LHCN-M2 (cell line): ENCODE measurements at places on chromosomes 1 and 21. TPM values are rescaled to one million over a fixed set of nuclear protein-coding genes. Genes with fewer than 3 reads are reported as not detected.

GRCh38 chr1:25914074-25914995 is 8.1 kb upstream of the STMN1 start:
- no peak for DNase-seq

GRCh38 chr1:15213341-15213821 is 33.6 kb upstream of the FHAD1 start:
- no peak for DNase-seq

- no peak for DNase-seq
Measured at GRCh38 chr1:29824511-29825273, 588.4 kb downstream of the PTPRU start.

DNA sequence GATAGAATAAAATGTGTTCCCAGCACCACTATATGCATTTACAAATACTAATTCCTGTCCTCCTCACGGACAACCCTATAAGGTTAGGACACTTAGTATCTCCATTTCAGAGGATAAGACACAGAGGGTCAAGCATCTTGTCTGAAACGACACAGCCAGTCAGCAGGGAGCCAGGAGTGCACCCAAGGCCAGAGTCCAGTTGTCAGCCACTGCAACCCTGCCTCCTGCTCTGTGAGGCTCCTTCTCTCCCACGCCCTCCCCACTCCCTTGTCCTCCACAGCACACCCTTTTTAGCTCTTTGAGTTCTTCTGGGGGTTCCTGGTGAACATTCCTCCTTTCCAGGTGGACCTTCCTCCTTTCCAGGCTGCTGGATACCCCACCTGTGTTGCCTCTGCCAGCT is 119.0 kb upstream of the TNR start:
- DNase-seq: no peak

GRCh38 chr1:202958544-202959275 is 598 bp upstream of the ADIPOR1 start:
- DNase-seq: no peak

DNA sequence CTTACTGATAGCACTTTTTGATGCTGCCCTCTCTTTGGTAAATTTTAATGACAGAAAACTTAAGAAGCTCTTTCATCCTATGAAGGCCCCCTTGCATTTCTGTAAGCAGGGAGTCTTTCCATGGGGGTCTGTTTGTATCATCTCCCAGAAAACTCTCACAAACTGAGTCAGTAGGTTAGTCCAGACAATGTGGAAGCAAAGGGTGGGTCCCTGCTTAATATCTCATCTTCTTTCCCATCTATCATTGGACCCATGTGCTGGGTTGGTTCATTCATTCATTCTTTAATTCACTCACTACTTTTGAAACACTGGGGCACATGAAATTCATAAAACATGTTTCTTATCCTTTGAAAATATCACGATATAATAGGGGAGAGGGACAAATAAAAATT is 164.3 kb downstream of the NTMT2 start:
- no peak for DNase-seq

- no peak for DNase-seq
Measured at GRCh38 chr1:6170742-6171201, 9.3 kb downstream of the CHD5 start.

DNA sequence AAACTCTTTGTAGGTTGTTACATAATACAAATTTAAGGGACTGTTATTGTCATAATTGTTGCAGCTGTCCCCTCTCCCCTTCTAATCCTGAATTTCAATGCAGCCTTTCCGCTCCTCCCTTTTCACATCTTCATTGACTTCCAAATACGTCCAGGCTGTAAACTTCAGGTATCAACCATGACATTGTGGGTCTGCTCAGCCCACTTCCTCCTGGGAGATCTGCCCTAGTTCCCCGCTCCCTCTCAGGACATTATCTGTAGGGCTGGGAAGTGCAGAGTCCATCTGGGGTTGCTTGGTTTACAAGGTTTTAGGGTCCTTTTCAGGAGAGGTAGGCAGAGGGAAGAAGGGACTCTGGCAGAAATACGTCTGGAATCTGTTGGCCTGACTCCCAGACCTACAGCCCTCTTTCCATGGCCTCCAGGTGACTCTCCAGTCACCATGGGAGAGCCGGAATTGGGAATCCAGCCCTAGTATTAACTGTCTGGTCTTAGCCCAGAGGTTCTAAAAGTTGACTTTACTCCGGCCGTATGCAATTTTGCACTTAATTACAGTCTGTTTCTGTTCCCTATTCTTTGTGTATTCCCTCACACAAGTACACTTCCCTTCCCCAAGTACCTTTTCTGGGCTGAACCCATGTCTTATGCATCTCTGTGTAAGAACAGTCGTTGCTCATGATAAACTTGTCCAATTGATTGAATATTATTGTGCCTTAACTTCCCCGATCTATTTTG is 4.7 kb upstream of the DENND2D start:
- DNase-seq: no peak

GRCh38 chr1:110339407-110340206 is 430 bp downstream of the RBM15 start:
- DNase-seq: peak; percentile 52

DNA sequence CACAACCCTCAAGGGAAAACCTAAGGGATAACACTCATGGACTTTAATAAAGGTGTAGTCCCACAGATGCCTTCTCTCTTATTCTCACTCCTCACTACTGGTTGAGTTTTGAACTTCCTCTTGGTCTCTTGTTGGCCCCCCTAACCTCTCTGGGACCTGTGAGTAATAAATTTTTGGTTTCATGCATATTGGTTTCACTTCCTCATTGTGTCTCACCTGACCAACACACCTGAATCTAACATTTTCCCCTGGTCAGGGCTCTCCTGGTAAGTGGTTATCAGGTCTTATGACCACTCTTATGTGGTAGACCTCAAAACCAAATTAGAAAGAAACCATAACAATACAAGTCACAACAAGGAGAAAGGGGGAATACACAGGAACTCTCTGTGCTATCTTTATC is 60.5 kb upstream of the PRMT6 start:
- DNase-seq: no peak

DNA sequence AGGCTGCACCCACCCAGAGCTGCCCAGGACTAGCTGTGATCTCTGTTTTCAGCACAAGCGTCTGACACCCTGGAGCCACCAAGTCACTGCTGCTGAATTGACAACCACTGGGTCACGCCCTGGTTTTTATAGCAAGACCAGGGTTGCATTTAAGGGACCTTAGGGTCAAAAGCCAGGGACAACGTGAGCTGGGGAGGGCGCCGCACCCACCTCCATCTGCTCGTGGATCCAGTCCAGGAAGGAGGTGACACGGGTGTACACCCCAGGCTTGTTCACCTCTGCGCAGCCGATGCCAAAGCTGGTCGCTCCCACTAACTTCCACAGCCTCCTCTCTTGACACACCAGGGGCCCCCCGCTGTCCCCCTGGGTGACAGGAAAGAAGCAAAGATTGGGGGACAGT is 9.2 kb upstream of the TFF1 start:
- DNase-seq: no peak

DNA sequence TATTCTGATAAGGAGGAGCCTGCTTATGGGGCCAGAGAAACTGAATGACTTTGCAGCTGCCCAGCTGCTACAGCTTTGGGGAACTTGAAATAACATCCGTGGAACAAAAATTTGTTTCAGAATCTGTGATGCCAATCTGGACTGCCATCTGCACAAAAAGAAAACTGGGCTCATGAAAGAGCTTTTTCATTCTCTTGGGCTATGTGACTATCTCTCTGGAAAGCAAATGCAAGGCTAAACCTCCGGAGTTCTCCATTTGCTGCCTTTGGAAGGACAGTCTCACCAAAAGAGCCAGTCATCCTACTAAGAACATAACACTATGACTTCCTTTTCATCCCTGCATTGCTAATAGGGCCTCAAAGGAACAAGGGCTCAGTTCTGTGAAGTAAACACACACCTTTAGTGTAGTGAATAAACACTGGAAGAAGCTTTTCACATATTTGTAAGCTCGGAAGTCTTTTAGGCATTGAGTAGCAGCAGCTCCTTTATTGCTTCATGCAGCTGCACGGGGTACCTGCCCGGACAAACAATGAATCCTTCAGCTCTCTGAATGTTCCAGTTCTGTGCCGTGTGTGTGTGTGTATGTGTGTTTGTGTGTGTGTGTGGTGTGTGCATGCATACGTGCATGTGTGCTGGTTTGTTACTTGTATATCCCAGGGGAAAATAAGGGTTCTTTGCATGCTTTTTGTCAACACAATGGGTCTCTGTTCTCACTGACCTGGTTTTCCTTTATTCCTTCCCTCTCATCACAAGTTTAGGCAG is 255.5 kb upstream of the SGIP1 start:
- no peak for DNase-seq

DNA sequence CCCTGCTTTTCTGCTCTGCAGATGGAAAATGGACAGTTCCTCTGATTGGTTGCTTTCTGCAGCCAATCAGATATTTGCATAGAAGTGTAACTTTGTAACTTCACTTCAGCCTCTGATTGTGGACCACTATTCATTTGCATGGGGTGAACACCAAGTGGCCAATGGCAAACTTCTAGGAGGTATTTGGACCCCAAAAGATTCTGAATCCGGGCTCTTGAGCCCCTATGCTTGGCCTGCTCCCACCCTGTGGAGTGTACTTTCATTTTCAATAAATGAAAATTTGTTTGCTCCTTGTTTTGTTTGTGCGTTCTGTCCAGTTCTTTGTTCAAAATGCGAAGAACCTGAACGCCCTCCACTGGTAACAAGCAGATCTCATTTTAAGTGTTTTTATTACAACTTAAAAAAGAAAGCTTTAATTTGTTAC is 6.4 kb upstream of the GSTM4 start:
- DNase-seq: peak; percentile 59

GRCh38 chr1:228989992-228990827 is 254.9 kb downstream of the RHOU start:
- DNase-seq: no peak

DNA sequence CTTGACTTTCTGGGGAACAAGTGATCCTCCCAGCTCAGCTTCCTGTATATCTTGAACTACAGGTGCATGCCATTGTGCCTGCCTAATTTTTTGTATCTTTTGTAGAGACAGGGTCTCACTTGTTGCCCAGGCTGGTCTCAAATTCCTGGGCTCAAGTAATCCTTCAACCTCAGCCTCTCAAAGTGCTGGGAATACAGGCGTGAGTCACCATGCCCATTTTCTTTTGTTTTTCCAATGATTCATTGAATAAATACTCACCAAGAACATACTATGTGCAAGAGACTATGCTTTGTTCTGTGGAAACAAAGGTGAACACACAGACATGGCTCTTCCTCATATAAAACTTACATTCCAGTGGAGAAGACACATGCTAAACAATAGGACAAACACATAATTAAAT is 407.8 kb upstream of the DAB1 start:
- DNase-seq: no peak

- no peak for DNase-seq
Measured at GRCh38 chr1:231431665-231432415, 9.8 kb upstream of the EGLN1 start.

- DNase-seq: no peak
Measured at GRCh38 chr1:12180903-12181302, 14.1 kb downstream of the TNFRSF1B start.

DNA sequence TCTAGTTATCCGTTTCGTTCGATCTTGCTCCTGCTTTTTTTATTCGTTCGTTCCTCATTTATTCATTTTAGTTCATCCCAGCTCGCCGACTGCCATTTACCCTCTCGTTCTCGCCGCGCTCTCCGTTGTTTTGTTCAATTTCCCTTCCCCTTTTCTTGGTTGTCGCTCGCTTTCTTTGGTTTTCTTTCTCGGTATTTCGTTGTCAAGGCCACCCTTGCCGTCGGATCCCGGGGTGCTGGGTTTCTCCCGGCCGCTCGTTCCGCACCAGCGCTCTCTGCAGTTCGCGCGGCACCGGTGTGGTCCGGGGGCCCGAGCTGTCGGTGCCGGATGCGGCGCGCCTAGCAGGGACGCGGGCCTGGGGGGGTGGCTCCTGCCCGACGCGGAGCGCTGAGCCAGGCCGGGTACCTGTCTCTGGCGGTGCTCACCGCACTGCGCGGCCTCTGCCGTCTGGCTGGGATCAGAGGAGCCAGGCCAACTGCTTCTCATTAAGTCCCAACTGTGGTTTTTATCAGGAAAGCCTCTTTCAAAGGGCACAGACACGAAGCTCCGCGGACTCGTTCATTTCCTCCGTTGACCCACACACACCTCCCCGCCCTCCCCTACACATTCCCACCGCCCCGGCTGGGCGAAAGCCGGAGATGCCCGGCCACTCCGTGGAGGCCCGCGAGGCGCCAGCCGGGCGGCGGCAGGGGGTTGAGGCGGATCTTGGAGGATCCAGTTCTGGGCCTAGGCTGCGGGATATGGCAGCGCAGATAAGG is 1.6 kb downstream of the ALX3 start:
- DNase-seq: no peak

GRCh38 chr1:34866762-34867109 is 7.2 kb upstream of the SMIM12 start:
- DNase-seq: no peak

DNA sequence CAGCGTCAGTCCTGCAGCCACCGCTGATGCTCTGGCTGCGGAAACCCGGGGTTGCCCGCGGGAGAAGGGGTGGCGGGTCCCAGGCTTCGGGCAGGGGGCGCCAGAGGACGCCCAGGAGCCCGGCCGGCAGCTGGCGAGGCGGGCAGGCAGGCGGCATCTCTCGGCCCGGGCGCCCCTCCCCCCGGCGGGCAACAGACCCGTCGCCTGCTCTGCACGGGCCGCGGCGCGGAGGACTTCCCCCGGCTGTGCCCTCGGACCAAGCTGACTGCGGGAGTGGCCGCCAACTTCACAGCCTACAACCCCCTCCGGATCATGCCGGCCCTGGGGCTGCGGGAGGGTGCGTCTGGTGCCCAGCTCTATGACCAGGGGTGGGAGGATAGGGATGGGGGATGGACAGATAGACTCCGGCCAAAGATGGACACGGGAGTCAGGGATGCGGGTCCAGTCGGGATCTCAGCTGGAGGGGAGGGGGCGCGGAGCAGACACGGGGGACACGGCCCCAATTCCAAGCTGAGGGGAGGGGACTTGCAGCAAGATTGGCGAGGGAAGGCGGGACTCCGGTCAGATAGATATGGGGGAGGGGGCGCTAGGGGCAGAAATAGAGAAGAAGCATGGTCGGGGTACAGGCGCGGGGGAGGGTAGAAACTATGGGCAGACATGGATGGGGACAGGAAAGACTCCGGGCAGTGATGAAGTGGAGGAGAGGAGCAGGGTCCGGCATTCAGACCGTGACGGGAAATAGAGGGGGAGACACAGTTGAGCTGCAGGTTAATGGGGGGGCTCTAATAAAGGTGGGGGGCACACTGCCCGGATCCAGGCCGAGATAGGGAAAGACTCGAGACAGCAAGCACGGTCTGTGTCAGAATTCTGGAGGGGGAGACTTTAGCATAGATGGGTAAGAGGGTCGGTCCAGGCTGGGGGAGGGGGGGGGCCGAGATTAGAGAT is 1.1 kb downstream of the ADGRB2 start:
- peak; percentile 71 for DNase-seq

GRCh38 chr1:111563619-111564018 is 56.0 kb upstream of the RAP1A start:
- DNase-seq: peak; percentile 79

Gene HSF2BP
- total RNA-seq: 2.4 and 2.6 TPM in 2 replicates

Gene LPGAT1
- 32.4 and 33.3 TPM in 2 replicates for total RNA-seq

Gene CNIH3
- total RNA-seq: 6.2 and 13.4 TPM in 2 replicates

Gene RHOU
- total RNA-seq: 0.58 and 0.86 TPM in 2 replicates

Gene NUP133
- total RNA-seq: 33.3 and 36.3 TPM in 2 replicates

Gene CREB3L4
- 6.0 and 6.9 TPM in 2 replicates for total RNA-seq
